ENCODE measurements at places on chromosomes 5 and 9.
A peak's percentile ranks its signal among the peaks of the same experiment; 100 is the strongest.

DNA sequence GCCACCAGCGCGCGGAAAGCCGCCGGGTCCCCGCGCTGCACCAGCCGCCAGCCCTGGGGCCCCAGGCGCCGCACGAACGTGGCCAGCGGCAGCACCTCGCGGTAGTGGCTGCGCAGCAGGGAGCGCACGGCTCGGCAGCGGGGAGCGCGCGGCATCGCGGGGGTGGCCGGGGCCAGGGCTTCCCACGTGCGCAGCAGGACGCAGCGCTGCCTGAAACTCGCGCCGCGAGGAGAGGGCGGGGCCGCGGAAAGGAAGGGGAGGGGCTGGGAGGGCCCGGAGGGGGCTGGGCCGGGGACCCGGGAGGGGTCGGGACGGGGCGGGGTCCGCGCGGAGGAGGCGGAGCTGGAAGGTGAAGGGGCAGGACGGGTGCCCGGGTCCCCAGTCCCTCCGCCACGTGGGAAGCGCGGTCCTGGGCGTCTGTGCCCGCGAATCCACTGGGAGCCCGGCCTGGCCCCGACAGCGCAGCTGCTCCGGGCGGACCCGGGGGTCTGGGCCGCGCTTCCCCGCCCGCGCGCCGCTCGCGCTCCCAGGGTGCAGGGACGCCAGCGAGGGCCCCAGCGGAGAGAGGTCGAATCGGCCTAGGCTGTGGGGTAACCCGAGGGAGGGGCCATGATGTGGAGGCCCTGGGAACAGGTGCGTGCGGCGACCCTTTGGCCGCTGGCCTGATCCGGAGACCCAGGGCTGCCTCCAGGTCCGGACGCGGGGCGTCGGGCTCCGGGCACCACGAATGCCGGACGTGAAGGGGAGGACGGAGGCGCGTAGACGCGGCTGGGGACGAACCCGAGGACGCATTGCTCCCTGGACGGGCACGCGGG lies at the start of gene TERT:
TSS of gene TERT (minus strand) at position 234 of the 815 bp plus-strand sequence. CDS start at position 155, 79 bp downstream.
- DNase-seq = no peak

DNA sequence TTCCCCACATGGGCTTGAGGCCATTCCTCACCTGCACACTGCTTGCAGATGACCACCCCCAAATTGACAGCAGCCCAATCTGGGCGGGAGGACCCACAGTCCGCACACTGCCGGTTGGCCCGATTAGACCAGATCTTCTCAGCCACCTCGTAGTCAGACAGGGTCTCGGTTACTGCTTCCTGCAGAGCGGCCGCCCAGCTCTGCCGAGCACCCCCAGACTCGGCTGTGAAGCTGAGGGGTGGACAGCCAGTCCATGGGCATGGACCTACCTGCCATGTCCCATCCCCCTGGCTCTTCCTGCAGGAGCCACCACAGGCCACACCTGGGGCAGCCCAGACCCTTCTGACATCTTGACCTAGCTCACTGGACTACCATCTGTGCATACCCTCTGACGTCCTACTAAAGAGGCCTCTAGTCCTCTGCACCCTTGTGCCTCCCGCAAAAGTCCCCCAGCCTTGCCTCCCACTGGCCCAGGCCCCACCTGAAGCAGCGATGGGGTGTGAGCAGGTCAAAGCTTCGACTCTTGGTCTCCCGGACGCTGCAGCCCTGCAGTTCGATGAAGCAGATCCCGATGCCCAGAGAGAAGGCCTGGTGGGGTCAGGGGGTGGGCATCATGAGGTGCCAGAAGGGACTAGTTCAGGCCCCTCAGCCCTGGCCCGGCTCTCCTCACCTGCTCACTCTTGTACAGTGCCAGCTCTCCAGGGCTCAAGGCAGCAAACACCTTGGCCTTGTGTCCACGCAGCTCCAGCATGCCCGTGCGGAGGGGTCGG lies 9.8 kb downstream of the ARAP3 start:
- no peak for DNase-seq

- DNase-seq = peak; percentile 61
Observed at GRCh38 chr9:75088646-75089372, 495 bp downstream of the OSTF1 start.

- peak; percentile 23 for DNase-seq
Observed at GRCh38 chr9:2622461-2623287, 1.1 kb downstream of the VLDLR start.

DNA sequence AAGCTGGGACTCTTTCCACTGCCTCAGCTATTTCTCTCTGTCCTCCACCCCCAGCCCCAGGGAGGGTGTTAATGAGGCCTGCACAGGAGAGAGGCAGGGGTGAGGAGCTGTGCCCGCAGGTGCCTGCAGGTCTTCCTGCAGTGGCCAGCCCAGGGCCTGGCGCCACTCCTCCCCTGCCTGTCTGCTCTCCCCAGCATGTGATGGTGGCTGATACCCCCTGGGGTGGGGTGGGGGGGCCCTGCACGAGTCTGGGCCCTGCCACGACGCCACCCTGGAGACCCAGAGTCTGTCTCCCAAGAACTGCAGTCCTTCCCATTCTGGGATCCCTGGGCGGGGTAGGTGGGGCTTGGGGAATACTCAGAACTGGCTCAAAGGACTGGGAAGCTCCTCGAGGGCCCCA lies 166.4 kb upstream of the SMIM23 start:
- DNase-seq = no peak

- DNase-seq = peak; percentile 71
Observed at GRCh38 chr5:172173564-172174153, 14.4 kb downstream of the STK10 start.

- no peak for DNase-seq
Observed at GRCh38 chr9:130139251-130139650, 33.0 kb upstream of the NCS1 start.

- DNase-seq = no peak
Observed at GRCh38 chr5:149378241-149378820, 761 bp downstream of the IL17B start.

GRCh38 chr9:110126986-110127864 lies 80.7 kb downstream of the C9orf152 start:
- DNase-seq = peak; percentile 77

DNA sequence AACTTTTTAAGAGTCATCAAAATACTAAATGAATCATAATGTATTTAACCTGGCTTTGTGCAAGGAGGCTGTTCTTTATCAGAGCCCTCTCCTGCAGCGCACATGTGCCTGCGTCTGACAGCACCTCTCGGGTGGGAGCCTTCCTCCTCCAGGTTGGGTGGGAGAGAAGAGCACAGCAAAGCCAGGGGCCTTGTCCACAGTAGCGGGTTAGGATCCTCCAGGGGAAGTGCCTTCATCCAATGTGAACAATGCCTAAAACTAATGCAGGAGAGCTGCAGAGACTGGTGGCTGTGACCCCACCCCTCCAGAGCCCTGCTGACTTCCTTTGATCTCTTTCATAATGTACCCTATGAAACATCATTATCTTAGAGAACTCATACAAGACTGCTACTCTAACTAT lies 10.2 kb downstream of the UBE2QL1 start:
- DNase-seq = no peak

DNA sequence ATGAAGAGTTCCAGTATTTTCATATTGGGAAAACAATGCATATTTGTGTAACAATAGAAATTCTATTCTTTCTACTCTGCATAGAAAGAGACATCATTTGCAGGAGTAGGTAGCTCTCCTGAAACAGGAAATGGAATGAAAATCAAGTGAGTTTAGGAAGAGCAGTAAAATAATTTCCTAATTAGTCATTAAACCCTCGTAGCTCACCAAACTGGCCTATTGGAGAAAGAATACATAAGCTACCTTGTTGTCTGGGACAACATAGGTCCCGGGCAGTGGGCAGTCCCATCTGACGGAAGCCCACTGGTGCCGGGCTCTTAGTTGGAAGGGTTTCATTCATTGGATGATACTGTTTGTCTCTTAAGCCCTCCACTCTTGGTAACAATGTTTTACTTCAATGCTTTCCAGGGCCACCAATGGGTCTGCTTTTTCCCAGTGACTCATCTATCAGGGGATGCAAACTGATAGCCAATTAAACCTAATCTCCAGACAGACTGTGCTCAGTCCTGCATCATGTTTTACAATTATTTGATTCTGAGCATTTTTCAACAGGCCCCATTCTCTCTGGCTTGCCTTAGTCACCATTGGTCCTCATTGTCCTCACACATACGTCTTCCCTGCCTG lies 46.5 kb downstream of the GNA14 start:
- no peak for DNase-seq

GRCh38 chr5:169702693-169703481 lies 65.8 kb downstream of the DOCK2 start:
- peak; percentile 64 for DNase-seq

GRCh38 chr9:124347968-124348358 lies 67.3 kb downstream of the PSMB7 start:
- DNase-seq = no peak

- no peak for DNase-seq
Observed at GRCh38 chr5:172594867-172595466, 46.1 kb upstream of the NEURL1B start.

DNA sequence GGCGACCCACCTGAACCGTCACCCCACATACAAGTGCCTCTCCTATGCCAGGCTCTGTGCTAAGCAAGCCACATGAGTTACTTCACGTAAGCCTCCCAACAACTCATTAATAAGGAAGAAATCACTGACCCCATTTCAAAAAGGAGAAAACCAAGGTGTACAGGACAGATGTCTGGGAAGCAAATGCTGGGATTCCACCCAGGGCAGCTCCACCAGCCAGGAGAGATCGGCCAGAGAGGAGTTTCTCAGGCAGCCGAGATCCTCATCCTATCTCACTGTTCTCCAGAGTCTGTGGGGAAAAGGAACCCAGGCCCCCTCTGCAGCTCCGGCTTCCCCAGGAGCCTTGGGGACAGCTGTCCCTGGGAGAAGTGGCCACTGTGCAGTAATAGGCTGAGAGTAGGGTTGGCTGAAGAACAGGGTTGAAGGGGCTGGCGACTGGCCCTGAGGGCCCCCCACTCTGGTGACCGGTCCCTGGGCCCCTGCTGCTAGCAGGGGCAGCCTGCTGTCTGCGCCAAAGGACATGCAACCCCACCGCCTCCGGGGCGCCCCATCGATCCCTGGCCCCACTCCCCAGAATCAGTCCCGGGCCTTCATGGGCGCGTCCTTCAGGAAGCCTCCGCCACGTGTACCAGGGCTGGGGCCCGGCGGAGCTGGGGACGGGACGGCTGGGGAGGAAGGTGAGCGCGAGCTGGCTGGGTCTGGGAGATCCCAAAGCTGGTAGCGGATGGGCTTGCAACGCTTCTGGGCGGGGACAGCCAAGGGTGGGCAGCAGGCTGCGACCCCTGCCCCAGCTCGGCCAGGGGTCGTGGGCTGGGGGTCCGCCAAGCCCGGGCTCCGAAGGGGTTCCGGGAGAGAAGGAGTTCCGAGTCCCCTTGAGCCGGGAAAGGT lies 44.1 kb upstream of the STXBP1 start:
- no peak for DNase-seq

- peak; percentile 78 for DNase-seq
Observed at GRCh38 chr9:79360387-79361347, 211.1 kb upstream of the TLE4 start.

DNA sequence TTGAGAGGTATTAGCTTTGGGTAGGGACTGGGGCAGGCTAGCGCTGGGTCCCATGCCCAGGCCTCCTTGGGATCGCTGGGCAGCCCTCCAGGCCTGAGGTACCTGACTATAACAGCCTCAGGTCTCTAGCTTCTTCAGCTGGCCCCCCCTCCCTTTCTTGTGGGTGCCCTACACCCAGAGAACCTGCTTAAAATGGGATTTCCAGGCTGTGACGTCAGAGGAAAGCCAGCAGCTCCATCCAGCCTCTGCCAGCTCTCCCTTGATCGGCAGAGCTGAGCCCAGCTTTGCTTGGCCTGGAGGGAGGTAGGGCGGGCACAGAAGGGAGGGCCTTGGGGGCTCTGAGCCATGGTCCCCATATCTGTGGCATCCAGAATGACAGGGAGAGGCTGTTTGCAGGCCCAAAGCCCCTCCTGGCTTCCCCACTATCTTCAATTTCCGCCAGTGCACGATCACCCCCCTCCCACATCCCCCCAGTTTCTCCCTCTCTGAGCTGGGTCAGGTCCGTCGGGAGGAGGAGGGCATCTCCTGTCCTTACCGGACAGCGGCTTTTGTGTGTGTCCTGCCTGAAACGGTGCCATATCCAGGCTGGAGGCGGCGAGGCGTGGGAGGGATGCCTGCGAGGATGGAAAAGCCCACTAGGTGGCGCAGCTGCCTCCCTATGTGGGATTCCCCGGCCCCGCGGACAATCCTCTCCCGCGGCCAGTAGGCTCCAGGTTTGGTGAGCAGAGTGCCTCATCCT lies 10.8 kb downstream of the REEP2 start:
- peak; percentile 72 for DNase-seq

DNA sequence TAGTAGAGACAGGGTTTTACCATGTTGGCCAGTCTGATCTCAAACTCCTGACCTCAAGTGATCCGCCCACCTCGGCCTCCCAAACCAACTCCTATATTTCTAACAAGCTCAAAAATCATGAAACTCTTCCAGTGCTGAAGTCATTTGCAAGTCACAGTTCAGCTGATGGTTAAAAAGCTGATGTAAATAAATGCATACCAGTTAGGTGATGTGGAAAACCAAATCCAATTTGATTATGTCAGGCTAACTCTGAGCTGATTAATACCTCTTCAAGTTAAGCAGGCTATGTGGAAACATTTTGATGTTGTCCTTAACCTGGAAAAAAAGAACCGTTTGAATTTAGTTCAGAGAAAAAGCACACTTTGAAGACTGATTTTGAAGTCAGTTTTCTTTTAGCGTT lies 51.0 kb downstream of the TMEM252 start:
- DNase-seq = no peak

- no peak for DNase-seq
Observed at GRCh38 chr5:156836846-156837245, 13.2 kb upstream of the PPP1R2B start.

DNA sequence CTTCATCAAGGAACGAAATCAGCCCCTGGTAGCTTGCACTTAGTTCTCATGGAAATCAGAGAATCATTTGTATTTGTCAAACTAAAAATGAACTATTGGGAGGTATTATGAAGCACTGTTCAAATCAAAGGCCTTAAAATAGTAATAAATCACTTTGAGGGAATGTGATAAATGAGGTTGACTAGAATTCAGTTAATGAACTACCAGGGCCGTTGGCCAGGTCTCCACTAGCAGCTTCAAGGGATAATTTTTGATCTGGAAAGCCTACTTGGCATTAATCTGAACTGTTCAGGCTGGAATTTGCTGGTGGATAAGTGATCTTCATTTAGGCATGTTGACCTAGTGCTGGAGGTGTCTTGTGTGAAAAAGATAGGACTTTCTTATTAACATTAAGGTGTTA lies 76.4 kb upstream of the GPR151 start:
- DNase-seq = no peak

- DNase-seq = no peak
Observed at GRCh38 chr5:95057615-95058014, 227.3 kb downstream of the MCTP1 start.

- no peak for DNase-seq
Observed at GRCh38 chr5:72558383-72558782, 51.2 kb upstream of the ZNF366 start.

DNA sequence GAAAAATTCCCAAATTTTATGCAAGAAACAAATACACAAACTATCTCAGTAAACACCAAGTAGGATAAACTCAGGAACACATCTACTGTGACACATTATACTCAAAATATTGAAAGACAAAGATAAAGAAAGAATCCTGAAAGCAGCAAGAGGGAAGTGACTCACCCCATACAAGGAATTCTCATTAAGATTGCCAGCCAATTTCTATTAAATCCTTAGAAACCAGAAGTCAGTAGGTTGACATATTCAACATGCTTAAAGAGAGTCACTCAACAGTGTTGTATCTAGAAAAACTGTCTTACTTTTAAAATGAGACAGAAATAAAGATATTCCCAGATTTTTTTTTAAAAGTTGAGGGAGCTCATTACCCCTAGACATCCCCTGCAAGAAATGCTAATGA lies 15.5 kb downstream of the SPATA31E1 start:
- DNase-seq = peak; percentile 23
